Stimulated activated CD8-positive, alpha-beta memory T cell treated with anti-CD3 and anti-CD28 coated beads, Interleukin-15, amount 100 ng/mL, for 1 hour (primary cell): ENCODE measurements at places on chromosomes 16 and 17.

- DNase-seq = no peak
Observed at GRCh38 chr16:79508294-79508693, 92.2 kb downstream of the MAF start.

DNA sequence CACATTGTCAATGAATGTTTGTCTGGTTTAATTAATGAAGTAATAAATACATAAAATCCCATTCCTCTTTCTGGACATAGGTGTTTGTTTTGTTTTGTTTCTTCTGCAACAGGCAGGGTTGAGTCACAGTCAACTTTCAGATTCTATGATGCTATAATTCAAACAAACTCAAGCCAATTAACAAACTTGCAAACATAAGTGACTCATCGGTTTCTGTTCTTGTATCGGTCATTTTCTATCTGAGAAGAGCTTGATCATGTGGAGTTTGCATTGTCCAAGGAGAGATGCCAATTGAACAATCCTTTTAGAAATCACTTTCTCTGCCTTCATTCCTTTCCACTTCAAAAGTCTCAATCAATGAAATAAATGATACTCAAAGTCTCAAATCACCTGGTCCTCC is 294.2 kb upstream of the C16orf82 start:
- DNase-seq = no peak

GRCh38 chr17:77719806-77720205 is 238.7 kb upstream of the TNRC6C start:
- DNase-seq = no peak

DNA sequence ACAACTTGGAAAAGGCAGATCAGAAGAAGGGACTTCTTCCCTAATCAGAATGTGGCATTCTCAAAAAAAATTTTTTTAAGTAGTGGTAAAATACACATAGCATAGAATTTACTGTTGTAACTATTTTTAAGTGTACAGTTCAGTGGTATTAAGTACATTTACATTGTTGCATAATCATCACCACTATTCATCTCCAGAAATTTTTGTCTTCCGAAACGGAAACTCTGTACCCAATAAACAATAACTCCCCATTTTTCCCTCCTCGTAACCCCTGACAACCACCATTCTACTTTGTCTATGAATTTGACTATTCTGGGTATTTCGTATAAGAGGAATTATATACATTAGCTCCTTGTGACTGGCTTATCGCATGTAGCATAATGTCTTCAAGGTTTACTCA is 18.9 kb downstream of the METTL9 start:
- DNase-seq = no peak

DNA sequence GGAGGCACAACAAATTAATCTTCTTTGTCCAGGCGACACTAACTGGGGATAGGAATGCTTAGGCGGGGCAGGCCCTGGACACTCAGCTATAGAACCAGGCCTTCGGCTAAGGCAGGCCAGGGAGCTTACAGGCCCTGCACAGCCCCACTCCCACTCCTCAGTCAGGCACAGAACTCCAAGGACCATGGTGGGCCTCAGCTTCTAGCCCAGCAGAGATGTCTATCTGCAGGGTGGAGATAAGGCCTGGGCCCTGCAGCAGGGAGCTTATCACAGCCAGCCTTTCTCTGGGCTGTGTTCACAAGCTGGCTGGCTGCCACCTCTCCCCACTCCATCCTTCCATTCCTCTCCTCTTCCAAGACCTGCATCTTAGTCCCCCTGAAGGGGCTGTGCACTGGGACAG is 68.1 kb downstream of the TMEM132E start:
- DNase-seq = no peak

DNA sequence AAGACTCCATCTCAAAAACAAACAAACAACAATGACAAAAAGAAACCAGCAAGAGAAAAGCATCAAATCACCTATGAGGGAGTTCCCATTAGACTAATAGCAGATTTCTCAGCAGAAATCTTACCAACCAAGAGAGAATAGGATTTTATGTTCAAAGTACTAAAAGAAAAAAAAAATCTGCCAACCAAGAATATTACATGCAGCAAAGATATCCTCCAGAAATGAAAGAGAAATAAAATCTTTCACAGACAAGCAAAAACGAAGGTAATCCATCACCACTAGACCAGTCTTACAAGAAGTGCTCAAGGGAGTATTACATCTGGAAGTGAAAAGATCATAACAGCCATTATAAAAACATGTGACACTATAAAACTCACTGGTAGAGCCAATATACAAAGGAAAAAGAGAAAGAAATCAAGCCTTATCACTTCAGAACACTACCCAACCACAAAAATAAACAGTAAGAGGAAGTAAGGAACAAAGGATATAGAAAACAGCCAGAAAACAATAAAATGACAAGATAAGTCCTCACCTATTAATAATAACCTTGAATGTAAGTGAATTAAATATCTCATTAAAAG is 66.3 kb downstream of the STX8 start:
- no peak for DNase-seq

DNA sequence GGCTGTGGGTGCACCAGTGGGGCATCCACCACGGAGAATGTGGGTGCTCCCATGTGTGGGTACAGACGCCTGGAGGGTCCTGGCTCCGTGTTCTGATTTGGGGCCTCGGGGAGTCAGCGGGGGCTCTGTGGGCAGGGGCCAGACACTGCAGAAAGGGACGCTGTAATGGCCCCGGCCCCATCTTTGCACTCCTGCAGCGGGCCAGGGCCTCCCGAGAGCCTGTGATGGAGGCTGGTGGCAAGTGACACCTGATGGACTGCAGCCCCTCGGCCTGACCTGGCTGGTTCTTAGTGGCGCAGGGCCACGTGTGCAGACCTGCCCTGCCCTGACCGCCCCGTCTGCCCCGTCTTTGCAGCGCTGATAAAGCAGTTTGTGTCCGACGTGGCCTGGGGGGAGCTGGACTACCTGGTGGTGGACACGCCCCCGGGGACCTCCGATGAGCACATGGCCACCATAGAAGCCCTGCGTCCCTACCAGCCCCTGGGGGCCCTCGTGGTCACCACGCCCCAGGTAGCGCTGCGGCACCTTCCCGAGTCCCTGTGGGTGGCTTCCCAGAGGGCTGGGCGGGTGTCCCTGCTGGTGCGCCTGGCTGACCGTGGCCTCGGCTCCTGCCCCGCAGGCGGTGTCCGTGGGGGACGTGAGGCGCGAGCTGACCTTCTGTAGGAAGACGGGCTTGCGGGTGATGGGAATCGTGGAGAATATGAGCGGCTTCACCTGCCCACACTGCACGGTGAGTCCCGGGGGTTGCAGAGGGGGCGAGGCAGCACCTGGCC is 4.7 kb downstream of the NUBP2 start:
- no peak for DNase-seq

- no peak for DNase-seq
Observed at GRCh38 chr16:56697456-56698155, 15.3 kb downstream of the MT1X start.

- no peak for DNase-seq
Observed at GRCh38 chr16:78796221-78796866, 696.9 kb downstream of the WWOX start.

GRCh38 chr16:50567651-50568050 is 19.5 kb downstream of the NKD1 start:
- DNase-seq = no peak

GRCh38 chr16:80940069-80940856 is 66.4 kb downstream of the CMC2 start:
- no peak for DNase-seq

- DNase-seq = no peak
Observed at GRCh38 chr16:77991701-77992100, 30.6 kb upstream of the CLEC3A start.

- no peak for DNase-seq
Observed at GRCh38 chr17:82229698-82230608, 1.1 kb downstream of the SLC16A3 start.

- no peak for DNase-seq
Observed at GRCh38 chr16:8963010-8963820, 491 bp downstream of the USP7 start.

DNA sequence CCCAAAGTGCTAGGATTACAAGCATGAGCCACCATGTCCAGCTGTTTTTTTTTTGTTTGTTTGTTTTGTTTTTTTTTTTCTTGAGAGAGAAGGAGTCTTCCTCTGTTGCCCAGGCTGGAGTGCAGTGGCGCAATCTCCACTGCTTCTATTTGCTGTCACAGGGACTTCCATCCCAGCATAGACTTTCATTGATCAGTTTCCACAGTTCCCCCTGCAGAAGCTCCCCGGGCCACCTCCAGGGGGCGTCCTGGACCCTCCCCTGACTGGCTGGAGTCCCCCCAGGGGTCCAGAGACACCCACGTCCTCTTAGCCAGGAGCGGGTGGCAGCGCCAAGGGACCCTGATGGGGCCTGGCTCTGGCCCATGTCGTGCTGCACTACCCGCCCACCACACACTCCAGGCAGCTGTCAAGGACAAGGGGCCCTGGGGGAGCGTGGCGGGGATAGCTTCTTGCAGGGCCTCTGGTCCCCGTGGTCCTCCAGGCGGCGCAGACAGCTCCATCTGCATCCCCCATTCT is 3.1 kb upstream of the NPW start:
- DNase-seq = no peak

DNA sequence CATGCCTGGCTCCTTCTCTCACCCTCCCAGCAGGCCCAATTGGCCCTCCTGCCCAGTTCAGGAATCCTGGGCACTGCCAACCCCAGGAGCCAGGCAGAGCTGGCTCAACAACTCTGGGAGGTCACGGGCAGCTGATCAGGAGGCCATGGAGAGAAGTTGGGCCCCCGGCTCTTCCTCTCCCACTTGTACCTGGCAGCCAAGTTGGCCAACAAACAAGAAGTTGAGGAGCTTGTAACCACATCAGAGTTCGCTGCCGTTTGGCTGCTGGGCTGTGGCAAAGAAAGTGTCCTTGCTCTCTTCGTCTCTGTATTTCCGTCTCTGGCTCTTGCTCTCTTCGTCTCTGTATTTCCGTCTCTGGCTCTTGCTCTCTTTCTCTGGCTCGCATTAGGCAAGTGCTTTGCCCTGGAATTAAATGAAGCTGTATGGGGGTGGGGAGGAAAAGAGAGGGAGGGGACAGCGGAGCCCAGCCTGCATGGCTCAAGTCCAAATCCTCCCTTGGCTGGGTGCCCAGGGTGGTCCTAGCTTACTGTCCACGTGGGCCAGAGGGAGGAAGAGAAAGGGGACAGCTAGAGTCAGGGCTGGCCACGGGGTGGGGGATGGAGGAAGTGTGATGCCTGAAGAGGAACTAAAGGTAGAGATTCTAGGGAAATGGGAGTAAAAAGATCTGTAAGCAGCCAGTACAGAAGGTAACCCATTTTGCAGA is 7.8 kb upstream of the TMEM132E start:
- no peak for DNase-seq

DNA sequence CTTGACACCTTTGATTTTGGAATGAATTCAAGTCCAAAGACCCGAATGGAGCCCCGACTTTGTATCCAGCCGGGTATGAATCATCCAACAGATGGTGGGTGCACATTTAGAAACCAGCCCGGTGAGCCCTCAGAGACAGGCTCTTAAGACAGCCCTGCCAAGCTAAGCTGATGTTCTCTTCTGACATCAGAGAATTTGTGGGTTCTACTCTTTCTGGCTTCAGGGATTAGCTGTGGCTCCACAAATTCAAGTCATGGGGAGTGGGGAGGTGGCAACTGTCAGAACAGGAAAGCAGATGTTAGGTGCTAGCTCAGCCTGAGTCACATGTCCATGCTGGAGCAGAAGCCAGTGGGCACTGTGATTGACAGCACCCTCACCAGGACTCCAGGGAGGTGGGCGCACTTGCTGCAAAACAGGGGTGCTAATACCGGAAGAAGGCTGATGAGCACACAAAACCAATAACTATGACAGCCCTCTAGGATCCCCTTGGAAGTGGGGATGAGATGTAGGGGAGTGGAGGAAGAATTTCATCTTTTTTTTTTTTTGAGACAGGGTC is 31.4 kb upstream of the XYLT2 start:
- DNase-seq = no peak

DNA sequence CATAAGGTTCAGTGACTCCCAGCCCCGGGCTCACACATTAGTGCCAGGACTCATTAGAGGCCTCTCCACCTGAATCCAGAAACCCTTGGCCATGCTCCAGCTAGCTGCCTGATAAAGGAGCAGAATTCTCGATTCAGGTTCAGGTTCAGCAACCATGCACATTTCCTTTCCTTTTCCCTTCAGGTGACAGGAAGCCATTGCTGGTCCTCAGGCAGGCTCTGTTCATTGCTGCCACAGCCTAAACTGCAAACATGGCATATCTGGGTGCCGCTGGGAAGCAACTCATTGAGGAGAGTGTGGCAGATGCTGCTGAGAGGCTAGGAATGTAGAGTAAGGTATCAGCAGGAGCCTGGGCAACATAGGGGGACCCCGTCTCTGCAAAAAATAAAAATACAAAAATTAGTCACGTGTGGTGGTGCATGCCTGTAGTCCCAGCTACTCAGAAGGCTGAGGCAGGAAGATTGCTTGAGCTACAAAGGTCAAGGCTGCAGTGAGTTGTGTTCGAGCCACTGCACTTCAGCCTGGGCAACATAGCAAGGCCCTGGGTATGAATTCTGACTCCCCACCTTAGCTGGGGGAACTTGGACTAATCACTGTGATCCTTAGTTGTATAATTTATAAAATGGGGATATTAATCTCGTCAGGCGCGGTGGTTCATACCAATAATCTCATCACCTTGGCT is 28.7 kb downstream of the ARL4D start:
- DNase-seq = no peak

GRCh38 chr17:78029697-78030096 is 71.2 kb downstream of the TNRC6C start:
- DNase-seq = no peak

DNA sequence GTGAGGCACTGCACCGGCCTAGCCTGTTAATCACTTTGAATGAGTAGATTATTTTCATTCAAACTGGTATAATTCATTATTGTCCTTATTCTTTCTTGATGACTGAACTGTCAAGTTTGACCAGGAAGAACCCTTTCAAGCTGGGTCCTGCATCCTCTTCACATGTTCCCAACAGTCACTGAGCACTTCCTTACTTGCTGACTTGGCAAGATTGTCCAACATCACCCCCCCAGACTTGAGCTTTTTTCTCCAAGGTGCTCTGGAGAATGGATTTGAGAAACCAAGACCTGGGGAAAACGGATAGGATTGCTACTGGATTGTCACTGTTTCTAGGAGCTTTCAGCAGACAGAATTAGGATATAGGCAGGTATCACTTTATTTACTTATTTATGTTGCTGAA is 55.1 kb upstream of the GSG1L start:
- no peak for DNase-seq

DNA sequence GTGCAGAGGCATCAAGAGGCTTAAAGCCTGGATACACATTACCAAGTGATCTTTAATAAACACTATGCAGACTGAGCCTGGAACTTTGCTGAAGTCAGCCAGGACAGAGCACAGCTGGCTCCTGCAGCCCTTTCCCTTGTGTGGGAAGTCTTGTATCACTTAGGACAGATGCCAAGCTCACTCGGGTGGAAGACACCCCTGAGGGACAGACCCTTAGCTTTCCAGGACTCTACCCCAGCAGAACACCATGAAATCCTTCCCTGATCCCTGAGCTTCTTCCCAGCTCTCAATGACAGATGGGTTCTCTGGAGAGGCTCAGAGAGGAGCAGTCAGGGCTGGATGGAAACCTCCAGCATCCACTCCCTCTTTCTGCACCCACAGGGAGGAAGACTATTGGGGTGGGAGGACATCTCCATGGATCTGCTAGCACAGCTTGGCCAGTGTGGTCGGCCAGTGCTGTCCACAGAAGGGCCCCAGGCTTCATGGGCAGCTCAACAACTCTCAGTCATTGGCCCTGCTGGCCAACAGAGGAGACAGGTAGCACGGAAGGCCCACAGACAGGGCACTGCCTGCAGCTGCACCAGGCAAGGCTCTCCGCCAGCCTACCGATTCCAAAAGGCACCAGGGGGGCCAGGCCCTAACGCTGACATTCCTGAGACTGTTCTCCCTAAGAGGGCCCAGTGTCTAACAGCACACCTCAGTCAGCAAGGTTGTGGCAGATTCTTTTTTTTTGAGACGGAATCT is 15.9 kb downstream of the RAB5C start:
- no peak for DNase-seq

- DNase-seq = no peak
Observed at GRCh38 chr16:87534030-87534653, 41.3 kb upstream of the ZCCHC14 start.
